ENCODE measurements at places on chromosomes 7 and 10.

DNA sequence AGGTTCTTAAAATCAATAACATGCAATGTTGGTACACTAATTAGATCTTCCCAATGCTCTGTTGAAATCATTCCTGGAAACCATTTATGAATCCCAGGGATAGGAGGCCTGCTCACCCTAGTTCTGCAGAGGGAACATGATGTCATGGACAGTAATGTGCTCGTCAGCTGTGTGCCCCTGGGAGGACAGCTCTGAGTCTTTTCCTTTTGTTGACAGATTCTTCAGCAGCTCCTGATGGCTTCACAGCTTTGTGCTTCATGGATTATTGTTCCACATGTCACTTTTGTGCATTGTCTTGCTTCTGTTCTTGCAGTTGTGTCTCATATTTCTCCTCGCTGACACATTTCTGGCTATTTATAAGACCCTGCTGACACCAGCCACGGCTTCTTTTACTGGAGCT lies 367.5 kb downstream of the CCSER2 start:
- DNase-seq, result no peak

- no peak for DNase-seq
Observed at GRCh38 chr10:95536017-95536416, 25.2 kb downstream of the SORBS1 start.

DNA sequence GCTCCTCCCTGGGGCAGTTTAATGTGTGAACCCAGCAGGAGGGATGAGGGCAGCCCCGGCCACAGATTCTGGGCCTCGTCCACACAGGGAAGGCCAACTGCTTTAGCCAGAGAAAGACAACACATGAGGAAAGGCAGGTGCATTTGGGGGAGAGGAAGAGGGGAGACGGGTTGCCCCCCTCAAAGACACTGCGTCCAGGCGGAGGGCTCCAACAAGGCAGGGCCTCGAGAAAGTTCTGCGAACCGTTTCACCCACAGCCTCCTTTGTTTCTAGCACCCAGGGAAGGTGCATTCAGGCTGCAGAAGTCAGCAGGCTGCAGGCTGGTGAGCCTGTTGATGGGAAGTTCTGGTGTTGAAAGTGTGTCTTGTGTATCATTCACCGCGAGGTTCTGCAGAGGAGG lies 10.1 kb downstream of the FOXL3 start:
- DNase-seq, result no peak

DNA sequence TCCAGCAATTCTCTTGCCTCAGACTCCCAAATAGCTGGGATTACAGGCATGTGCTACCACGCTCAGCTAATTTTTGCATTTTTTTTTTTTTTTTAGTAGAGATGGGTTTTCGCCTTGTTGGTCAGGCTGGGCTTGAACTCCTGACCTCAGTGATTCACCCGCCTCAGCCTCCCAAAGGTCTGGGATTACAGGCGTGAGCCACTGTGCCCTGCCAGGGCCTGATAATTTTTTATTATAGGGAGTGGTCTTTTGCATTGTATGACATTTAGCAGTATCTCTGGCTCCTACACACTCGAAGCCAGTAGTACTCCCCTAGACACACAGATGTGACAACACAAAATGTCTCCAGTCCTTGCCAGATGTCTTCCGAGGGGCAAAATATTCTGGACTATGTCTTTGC lies 124.0 kb downstream of the DKK1 start:
- DNase-seq, result no peak

DNA sequence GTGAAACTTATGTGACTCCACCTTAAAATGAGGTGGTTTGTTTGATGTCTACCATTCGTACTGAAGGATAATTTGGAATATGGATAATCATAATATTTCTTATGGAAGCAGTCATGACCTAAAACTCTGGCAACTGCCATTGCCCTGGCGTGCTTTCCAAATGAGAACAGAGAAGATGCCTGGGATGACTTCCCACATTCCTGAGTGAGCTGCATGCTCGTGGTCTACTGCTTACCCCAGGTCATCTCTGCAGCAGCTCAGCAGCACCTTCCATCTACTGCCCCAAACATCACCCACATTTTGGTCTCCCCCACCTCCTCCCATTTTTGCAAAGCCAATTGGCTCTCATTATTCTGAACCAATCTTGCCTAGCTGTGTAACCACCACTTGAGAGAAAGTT lies 40.1 kb downstream of the LYZL1 start:
- no peak for DNase-seq

DNA sequence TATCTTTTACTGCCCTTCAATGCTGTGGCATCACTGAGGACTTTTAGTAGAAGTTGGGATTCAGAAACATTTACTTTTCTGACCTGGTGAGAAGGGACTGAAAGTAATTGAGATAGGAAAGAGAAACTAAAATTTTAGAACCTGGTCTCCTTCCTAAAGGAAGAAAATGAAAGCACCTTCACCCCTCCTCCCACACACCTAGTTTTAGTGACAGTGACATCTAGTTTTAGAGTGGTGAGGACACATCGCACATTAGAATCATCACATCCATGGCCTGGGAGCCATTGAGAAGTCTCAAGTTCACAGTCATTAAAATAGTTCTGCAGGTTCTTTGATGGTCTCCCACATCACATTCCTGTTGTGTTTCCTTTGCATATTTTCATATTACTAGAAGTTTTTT lies 16.1 kb downstream of the TAS2R41 start:
- DNase-seq, result no peak
